ENCODE measurements at places on chromosomes 2 and 18.

DNA sequence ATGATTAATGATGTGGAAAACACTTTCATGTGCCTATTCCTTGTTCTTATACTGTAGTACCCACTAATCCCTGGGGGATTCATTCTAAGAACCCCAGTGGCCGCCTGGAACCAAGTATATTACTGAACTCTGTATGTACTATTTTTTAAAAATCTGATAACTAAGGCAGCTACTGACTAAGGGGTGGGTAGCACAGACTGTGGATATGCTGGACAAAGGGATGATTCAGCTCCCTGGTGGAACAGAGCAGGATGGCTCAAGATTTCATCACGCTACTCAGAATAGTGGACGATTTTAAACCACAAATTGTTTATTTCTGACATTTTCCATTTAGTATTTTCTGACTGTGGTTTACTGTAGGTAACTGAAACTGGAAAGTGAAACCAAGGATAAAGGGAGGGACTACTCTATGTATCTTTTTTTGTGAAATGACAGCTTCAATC is 41.8 kb upstream of the CDC42EP3 start:
- DNase-seq, result no peak

DNA sequence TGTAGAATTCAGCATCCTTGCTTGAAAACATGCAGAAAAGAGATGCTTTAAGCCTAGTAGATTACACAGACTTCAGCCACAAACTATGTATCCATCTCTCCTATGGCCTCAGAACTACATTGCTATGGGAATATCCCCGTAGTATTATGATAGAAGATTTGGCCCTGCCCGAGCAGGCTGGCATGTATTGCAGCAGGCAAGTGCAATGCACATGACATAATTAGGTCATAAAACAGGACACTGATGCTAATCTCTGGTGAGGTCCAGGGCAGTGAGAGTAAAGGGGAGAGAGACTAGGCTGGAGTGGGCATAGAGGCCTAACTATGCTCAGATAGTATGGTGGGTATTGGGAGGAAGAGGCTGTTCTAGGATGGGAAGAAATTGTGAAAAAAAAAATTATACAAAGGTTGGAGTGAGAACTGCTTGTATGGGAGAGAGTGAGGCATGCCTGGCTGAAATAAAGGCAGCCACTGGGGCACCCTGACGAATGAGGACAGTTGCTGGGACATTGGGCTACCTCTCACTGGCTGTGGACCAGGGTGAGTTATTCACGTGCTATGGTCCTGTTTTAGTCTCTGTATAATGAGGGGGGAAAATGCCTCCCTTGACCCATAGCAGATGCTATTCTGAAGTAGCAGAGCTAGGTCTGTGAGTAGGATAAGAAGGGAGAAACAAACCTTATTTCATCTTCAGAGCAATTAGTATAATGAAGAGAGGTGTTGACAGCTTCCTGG is 1.6 kb upstream of the PLA2R1 start:
- DNase-seq, result no peak

- DNase-seq, result no peak
Measured at GRCh38 chr2:99397266-99397920, 60.2 kb downstream of the EIF5B start.

DNA sequence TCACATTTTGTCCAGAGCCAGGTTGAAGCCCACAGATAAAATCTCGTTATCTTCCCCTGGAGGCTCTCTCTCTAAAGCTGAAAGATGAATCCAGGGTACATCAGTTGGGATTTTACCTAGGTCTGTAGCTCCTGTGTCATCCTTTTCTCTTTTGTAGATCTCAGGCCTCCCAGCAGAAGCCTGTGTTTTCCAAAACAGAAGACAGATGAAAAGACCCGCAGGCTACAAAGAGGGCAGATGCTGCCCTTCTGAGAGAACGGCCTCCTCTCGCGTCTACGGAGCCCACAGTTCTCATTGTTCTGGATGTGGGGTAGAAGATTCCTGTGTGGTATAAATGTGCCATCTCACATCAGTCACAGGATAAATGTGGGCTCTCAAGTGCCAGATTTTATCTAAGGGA is 139.5 kb downstream of the SUCLG1 start:
- no peak for DNase-seq

GRCh38 chr2:26721115-26722032 is 28.9 kb downstream of the KCNK3 start:
- no peak for DNase-seq

DNA sequence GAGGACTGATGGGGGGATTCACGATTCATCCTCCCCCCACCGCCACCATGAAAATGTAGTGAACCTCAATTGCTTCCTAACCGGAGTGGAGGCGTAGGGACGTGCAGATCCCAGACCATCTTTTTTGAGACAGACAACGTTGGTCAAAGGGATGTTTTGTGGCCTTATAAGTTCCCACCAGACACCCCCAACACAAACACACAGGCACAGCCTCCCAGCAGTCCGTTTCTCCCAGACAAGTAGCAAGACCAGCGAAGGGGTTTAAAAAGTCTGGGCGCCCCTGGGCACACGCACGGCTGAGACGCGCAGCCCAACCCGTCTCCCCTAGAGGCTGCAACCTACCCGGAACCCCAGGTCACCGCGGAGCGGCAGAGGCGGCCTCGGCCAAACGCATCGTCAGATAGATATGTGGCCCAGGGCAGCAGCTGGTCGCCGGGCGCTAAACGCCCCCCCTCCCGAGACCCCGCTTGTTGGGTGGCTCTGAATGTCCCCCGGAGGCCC is 1.3 kb downstream of the GBX2 start:
- no peak for DNase-seq

DNA sequence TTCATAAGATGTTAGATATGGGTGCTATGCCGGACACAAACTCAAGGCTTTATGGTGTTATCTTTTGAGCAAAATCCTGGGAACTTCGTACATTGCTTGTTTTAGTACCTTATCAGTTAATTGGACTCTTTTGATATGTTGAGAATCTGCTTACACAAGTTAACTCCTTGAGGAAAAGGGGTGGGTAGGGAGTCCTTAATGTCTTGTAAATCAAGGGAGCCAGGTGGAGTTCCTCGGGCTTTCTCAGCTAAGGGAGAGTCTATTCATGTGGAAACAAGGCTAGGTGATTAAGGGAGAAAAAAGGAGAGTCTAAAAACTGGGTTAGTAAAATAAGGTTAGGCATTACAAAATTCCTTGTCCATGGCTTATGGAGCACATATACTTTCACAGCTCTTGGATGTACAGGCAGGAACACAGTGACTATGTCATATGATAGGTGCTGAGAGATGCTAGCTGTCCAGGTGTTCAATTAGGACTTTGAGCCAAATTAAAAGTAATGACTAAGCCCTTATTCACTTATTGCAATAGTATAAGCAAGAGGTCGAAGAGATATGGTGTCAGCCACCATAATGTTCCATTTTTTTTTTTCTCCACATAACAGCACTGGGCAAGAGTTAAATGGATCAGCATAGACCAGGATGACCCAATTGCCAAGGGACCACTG is 59.5 kb upstream of the DYNAP start:
- no peak for DNase-seq

DNA sequence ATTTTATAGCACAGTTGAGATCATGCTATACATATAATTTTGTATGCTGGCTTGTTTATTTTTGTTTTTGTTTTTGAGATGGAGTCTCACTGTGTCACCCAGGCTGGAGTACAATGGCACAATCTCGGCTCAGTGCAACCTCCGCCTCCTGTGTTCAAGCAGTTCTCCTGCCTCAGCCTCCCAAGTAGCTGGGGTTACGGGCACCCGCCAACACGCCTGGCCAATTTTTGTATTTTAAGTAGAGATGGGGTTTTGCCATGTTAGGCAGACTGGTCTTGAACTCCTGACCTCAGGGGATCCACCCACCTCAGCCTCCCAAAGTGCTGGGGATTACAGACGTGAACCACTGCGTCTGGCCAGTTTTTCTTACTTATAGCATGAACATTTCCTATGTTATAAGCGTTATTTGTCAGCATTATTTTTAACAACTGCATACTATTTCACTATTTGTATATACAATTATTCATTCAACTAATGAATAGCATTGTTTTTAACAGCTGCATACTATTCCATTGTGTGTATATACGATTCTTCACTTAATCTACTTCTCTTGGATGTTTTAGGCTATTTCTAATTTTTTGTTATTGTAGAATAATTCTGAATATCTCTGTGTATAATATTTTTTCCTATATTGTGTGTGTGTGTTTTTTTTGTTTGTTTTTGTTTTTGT is 3.5 kb downstream of the EHD3 start:
- no peak for DNase-seq

GRCh38 chr2:102975996-102976975 is 214.5 kb downstream of the TMEM182 start:
- no peak for DNase-seq

GRCh38 chr2:42828487-42829425 is 36.4 kb upstream of the HAAO start:
- DNase-seq, result peak; percentile 72

GRCh38 chr18:52337276-52337675 is 2.7 kb upstream of the DCC start:
- DNase-seq, result no peak

DNA sequence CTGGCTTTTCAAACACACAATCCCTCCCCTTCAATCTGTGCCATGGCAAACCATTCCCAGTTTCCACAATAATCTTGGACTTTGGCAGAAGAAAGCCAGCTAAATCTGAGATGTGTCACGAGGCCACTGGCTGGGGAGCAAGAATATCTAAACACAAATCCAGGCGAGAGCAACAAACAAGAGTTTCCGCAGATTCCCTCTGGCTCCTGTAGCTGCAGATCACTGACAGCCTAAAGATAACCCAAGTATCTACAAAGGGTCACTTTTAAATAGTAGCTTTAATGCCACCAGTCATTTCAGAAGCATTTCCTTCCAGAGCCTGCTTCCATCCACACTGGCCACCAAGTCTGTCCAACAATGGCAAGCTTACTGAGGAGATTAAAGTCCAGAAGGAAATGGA is 86.9 kb downstream of the ACVR1 start:
- DNase-seq, result no peak
